ENCODE measurements at places on chromosomes 12 and 14. TPM values are rescaled to one million over a fixed set of nuclear protein-coding genes. Genes with fewer than 3 reads are reported as not detected.
A peak's percentile ranks its signal among the peaks of the same experiment; 100 is the strongest.

DNA sequence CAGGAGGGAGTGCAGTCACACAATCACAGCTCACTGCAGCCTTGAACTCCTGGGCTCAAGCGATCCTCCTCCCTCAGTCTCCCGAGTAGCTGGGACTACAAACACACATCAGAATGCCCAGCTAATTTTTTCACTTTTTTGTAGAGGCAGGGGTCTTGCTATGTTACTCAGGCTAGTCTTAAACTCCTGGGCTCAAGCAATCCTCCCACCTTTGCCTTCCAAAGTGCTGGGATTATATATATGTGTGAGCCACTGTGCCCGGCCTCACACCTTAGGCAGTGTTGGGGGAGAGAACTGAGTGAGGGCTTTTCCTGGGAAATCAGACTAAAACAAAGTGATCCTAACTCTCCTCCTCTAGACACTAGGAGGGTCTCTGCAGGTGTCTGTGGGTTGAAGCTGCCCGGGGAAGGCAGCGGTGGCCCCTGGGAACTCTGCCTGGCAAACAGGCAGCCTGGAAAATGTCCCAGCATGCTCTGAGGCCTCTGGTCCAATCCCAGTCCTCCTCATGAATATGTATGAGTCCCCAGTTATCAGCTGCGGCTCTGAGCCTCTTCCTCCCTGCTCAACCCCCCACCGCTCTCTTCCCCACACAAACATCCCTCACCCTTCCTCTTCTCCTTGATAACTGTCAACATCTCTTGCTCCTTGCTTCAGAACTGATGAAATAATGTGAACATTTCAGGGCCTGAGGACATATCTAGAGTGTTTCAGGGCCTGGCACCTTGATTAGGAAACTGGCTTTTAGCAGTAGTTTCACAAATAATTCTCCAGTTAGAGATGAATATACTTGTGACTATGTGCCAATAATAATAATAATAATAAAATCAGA, 7.9 kb upstream of the NAA25 start:
- peak; percentile 85 for DNase-seq

- no peak for DNase-seq
These were observed 161.3 kb downstream of the KITLG start for GRCh38 chr12:88418856-88419497.

- DNase-seq: no peak
These were observed 175.7 kb downstream of the CACNA1C start for GRCh38 chr12:2228535-2228934.

PRORP gene
- total RNA-seq: 34.4 TPM

FCF1 gene
- total RNA-seq: 29.9 TPM

ITGB7 gene
- 1.2 TPM for total RNA-seq

PRPH gene
- total RNA-seq: 50.0 TPM

DNA sequence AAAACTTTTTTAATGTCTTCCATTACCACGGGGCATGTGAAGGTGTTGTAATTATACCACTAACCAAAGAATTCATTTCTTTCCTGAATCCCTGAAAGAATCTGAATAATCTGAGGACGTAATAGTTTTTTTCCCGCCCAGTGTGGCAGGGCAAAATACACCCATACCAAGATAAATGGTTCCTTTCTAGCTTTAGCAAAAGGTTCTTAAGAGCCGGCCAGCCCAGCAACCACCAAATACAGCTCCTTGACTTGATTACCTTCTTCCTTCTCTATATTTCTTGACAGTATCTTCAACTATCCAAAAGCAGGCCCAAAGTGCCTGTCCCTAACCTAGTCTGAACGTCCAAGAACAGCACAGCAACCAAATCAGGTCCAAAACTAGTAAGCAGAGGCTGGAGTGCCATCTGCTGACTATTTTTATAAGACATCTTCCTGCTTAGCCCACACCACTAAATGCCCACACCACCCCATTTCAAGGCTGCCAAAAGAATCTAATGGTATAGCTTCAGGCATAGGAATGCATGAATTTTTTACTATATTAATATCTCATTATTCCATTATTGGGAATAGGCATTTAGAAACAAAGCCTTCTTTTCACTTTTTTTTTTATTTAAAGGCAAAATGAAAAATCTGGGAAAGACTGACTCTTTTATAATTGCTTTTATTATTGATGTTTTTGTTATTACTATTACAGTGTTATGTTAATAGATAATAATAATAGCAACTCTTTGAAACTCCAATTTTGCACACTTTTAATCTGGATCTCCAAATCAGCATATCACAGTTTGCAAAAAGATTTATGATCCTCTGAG, 524.4 kb downstream of the MED13L start:
- peak; percentile 70 for DNase-seq

PFKM gene
- total RNA-seq: 104 TPM

- no peak for DNase-seq
These were observed 41.4 kb downstream of the ATL1 start for GRCh38 chr14:50601394-50601793.

GRCh38 chr14:105931808-105932483, 405.6 kb downstream of the TMEM121 start:
- DNase-seq: no peak

Data from testis (tissue), 5 donors.